ENCODE measurements at places on chromosomes 16 and 17.

- DNase-seq = no peak
Measured at GRCh38 chr16:15658149-15658548, 8.1 kb downstream of the NDE1 start.

- no peak for DNase-seq
Measured at GRCh38 chr16:1561266-1561665, 27.8 kb downstream of the TMEM204 start.

DNA sequence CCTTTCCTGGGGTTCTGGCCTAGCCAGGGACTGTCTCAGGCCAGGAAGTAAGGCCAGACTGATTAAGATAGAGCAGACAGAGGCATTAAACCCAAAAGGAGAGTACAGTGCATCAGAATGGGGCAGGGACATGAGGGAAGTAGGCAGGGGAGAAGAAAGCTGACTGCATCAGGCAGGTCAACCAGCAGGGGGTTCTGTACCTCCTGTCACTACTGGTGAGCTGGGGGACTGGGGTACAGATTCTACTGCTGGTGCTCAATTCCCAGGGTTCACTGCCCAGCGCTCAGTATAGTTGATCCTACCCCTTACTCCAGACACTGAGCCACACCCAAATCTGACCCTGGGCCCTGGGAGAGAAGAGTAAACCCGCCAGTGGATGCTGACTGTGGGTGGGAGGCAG, 12.9 kb upstream of the MTMR4 start:
- DNase-seq = no peak

DNA sequence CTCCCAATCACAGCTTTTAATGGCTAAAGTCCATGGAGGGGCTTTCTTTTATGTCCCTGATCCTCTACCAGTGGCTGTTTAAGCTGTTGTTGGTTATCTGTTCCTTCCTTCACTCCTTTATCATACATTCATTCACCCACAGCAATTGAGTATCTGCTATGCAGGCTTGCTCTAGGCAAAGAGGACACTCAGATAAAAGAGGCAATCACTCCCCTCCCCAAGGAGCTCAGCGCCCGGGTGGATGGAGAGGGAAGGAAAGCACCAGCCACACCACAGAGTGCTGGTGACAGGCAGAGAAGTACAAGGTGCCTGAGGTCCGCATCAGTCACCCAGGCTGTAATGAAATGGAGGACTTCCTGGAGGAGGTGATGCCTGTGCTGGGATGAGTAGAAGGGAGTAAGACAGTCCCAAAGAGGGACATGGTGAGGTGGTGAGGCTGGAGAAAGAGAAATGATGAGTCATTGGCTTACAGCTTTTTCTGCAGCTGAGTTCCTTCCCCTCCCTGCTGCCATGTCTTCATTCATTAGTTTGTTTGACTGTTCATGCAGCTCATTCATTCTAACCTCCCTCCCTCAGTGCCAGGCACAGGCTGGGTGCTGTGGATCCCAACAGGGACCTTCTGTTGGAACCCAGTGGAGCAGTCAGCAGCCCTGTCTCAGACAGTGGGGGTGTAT, 12.8 kb upstream of the NGFR start:
- DNase-seq = no peak

DNA sequence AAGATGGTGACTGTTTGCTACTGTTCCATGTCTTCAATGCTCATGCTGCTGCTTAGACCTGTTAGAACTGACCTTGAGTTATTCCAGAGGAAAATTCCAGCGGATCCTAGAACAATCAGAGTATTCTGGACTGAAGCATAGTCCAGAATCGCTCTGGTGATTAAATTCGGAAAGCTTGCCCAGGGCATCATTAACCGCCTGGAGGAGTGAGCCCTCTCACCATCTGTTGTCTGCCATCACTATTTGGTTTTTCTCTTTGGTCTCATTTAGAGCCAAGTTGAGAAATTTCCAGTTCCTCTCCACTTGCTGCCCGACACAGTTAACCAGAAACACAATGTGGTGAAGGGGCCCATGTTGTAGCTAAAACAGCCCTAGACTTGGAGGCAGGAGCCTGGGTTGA, 104.1 kb downstream of the BMERB1 start:
- DNase-seq = no peak

Data from stimulated activated CD8-positive, alpha-beta memory T cell treated with anti-CD3 and anti-CD28 coated beads, Interleukin-15, amount 100 ng/mL, for 1 hour (primary cell).